PC-9 (cell line): ENCODE measurements at places on chromosomes 3 and 15.

DNA sequence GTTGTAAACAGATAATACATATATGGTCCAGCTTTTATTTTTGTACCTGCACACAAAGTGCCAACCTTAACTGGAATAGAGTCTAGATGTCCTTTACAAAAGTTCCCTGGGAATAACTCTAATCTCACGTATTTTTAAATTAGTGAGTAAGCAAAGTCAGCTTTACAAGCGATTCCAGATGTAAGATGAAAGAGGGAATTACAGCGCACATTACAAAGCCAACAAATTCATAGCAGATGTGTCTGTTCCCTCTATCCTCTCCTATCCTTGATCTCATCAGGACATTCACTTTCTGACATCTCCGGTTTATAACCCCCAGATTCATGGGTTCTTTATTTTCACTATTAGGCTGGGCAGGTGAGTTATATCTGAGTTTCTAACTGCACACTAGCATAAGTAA lies 406.8 kb upstream of the ZNF385D start:
- DNase-seq, result no peak

- DNase-seq, result peak; percentile 49
These were observed 474.1 kb downstream of the FOXP1 start for GRCh38 chr3:71109241-71109976.

GRCh38 chr3:188294823-188295487 lies 141.0 kb downstream of the LPP start:
- DNase-seq, result peak; percentile 63

DNA sequence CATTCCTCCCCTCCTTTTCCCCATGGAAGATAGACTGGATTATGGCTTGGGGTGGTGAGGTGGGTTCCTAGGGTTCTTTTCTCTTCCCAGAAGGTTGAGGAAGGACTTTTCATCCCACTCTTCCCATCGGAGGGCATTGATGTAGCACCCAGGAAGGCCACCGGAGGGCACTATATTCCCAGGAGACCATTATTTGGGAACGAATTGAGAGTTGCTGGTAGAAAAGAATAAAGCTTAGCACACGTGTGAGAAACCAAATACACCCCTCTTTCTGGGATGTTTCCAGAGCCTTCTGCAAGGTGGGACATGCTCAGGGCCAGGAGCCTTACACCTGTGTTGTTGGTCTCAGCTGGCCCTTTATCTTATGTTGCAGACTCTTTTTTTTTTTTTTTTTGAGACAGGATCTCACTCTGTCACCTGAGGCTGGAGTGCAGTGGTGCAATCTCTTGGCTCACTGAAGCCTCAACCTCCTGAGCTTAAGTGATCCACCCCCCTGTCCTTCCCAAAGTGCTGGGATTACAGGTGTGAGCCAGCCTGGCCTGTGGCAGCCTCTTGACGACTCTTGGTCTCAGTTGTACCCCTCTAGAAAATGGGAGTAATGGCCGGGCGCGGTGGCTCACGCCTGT lies 6.3 kb upstream of the CDC25A start:
- peak; percentile 55 for DNase-seq

- no peak for DNase-seq
These were observed 13.3 kb upstream of the FEM1B start for GRCh38 chr15:68264282-68264681.

DNA sequence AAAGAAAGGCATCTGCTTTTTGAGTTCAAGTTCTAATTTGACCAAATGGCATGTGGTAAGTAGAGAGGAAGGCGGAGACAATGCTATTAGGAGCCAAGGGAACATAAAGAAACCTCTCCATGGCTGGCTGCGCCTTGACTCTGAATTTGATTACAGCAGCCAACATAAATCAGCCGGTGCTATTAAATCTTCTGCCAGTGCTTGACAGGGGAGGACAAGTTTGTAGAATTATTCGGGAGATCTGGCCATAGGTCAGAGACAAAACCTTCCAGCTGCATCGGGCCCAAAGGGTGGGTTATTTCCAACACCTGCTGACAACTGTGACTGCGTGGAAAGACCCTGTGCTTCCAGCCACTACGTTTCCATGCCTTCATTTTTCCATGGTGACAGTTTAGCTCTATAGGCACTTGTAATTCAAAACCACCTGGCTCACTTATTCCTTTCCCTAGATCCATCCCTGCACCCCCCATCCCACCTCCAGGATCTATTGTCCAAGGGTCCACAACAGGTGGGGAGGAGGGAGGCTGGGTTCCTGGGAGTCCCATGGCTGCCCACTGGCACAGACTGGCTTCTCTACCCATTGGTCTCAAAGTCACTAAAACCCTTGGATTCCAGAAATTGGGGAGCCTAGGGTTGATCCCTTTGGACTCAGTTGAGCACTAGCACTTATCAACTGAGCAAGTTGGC lies 15.9 kb downstream of the COLQ start:
- DNase-seq, result no peak

DNA sequence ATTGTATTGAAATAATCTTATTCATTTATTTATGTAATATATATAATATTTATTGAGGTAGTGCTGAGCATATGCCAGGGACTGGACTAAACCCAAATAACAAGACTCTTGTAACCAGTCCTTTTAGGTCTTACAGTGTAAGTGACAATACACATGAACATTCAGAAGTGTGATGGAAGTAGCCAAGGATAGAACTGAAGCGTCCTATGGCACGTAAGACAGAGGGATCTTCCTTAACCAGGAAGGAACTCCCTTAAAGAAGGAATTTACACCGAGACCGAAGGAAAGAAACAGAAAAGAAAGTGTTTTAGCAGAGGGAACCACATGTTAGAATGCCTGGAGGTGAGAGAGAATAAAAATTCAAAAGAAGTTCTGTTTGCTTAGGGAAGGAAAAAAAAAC lies 23.6 kb upstream of the CLDN1 start:
- no peak for DNase-seq

GRCh38 chr3:180594631-180595558 lies 7.1 kb upstream of the TTC14 start:
- DNase-seq, result no peak

- DNase-seq, result no peak
These were observed 250.1 kb upstream of the WNT5A start for GRCh38 chr3:55737186-55737585.

- DNase-seq, result peak; percentile 64
These were observed 6.1 kb upstream of the MB21D2 start for GRCh38 chr3:192923731-192924130.

- no peak for DNase-seq
These were observed 309.6 kb downstream of the TUSC7 start for GRCh38 chr3:117019082-117019713.

DNA sequence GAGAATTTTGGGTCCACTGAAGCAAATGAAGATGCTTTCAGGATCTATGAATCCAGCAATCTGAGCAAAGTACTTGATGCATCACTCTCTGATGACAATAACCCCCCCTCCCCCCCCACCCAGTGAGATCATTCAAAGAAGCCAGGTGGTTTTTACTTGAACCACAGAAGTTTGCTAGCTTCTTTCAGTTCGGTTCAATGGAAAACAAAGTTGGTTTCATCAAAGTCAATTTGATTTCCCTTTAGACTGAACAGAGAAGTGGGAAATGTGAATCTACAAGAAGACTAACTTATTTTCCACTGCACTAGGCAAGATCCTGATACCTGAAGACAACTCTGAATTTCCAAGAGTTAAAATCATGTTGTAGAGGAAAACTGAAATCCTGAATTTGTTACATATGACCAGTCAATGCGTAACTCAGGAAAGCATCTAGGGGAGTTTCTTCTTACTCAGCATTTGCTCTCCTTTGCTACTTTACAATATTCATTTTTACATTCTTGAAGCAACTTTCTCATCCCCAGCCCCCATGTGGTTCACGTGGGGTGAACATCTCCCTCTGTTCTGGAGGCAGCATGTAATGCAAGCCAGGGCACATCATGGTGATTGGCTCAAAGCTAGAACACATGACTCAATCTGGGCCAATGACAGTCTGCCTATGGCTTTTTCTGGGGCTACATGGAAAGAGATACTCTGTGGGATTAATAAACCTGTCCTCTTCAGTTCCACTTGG lies 572.6 kb downstream of the FOXP1 start:
- DNase-seq, result no peak

GRCh38 chr15:33584797-33585196 lies 274.0 kb downstream of the RYR3 start:
- peak; percentile 50 for DNase-seq

DNA sequence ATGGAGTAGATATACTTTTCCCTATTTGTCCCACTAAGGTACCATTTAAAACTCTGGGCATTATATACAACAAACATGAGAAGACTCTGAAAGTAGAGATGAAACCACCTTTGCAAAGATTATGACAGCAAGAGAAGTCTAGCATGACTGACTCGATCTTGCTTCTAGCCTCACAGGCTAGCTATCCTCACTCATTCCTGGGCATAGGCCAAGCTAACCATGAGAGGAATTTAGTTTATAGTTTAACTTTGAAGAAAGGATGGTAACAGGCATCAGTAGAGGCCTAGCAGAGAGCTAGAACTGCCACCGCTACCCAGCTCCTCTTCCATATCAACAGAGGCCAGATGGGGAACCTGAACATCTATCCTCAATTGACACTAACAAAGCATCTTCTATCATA lies 63.5 kb upstream of the FSIP1 start:
- no peak for DNase-seq

DNA sequence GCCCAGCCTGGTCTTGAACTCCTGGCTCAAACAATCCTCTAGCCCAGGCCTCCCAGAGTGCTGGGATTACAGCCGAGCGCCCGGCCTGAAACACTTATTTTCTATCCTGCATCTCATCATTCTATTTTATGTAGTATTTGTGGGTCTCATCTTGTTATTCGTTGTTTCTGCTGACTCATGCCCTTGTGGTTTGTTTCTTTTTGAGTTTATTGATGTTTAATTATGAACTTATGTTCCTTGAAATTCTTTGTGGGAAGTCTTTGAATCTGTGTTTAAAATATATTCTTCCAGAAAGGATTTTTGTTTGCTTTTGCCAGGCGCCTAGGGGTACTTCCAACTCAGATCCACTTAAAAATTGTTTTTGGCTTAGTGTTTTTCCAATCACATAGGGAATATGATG lies 78.3 kb upstream of the C15orf39 start:
- DNase-seq, result no peak

DNA sequence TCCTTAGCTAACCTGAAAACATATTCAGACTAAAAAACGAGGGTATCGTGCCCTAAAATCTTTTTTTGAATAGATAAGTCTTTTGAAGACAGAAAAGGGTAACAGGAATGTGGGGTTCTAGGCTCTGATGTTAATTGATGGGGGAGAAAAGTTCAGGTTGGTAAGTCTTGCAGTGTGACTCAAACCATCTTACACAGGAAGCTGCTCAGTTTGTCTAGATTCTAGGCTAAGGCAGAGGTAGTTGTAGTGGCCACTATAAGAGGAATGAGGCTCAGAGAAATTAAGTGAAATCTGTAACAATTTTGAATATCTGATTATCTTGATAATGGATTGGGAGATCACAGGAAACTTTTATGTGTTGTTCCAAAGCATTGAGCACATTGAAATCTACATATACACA lies 267.9 kb downstream of the PDCD6IP start:
- DNase-seq, result no peak

GRCh38 chr3:151402349-151402748 lies 17.8 kb upstream of the P2RY12 start:
- no peak for DNase-seq

DNA sequence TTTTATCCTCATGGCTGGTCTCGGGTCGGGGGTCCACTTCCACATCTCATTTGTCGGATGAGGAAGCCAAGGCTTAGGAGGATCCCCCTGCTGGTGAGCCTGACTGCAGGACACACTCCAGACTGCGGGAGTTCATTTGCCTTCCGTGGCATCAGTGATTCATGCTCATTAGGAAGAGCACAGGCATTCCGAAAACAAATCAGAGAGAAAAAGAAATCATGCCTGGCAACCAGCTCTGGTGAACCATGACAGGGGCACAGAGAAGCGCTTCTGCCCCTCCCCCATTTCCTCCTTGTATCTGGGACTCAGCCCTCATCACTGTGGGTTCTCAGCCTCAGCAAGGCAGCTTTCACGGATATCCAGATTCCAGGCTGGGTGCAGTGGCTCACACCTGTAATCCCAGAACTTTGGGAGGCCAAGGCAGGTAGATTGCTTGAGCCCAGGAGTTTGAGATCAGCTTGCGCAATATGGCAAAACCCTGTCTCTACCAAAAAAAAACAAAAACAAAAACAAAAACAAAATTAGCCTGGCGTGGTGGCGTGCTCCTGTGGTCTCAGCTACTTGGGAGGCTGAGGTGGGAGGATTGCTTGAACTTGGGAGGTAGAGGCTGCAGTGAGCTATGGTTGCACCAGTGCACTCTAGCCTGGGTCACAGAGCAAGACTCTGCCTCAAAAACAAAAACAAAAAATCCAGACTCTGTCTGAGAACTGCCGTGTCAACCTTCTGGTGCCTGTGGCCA lies 28.4 kb downstream of the IRAK2 start:
- DNase-seq, result peak; percentile 30

- DNase-seq, result no peak
These were observed 623.3 kb downstream of the PDCD6IP start for GRCh38 chr3:34421762-34422161.

DNA sequence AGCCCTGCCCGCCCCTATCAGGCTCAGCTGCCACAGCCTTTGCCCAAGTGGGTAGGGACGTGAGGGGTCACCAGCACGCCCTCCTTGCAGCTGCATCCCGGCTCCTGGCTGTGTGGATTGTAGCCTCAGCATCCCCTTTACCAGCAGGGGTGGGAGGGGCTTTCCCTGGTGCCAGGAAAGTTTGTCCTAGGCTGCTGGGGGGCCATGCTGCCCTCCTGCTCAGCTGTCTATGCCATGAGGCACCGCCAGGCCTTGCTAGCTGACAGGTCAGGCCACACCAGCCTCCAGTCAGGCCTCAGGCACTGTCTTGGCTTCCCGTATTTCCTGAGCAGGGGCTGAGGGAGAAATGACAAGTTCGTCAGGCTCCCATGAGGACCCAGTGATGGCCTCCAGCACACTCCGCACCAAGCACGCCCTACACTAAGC lies 32.3 kb downstream of the TKT start:
- DNase-seq, result no peak

DNA sequence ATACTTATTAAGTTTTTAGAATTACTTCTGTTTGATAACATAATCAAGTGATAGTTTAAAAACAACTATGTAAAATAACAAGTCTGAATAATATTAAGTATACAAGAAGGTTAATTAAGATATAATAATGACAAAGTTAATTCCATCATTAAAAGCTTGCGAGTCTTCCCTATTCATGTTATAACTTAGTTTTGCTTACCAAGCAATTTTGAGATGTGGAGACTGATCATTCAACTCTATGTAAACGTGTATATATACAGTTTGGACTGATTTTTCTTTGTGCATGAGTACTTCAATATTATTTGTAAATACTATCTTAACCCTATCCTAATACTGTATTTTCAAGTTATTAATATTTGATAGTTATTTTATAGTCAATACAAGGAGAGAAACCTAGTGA lies 870.9 kb downstream of the GBE1 start:
- DNase-seq, result no peak

GRCh38 chr15:43253431-43254403 lies 13.0 kb downstream of the TGM5 start:
- peak; percentile 82 for DNase-seq

- DNase-seq, result no peak
These were observed 47.8 kb upstream of the ADGRG7 start for GRCh38 chr3:100561459-100562158.

GRCh38 chr3:2659896-2660295 lies 450.3 kb downstream of the IL5RA start:
- DNase-seq, result no peak

- no peak for DNase-seq
These were observed 133.1 kb downstream of the IL1RAP start for GRCh38 chr3:190646996-190647395.

GRCh38 chr15:22949074-22949547 lies 31.1 kb downstream of the CYFIP1 start:
- no peak for DNase-seq
